ENCODE measurements at places on chromosomes 11 and 22.

DNA sequence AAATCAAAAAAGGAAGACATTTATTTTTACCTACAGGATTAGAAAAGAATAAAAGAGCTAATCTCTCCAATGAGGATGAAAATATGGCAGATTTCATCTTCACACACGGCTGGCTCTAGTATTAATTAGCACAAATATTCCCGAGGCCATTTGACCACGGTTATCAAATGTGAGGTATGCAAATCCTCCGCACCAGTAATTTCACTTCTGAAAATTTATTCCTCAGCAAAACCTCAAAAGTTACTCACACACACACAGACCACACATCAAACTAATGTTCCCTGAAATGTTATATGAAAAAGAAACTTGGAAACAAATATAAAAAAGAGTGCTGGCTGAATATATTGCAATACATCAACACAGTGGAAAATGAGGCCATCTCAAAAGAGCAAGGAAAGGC is 32.8 kb downstream of the CELSR1 start:
- no peak for DNase-seq

GRCh38 chr22:45424241-45424731 is 10.8 kb downstream of the RIBC2 start:
- no peak for DNase-seq

DNA sequence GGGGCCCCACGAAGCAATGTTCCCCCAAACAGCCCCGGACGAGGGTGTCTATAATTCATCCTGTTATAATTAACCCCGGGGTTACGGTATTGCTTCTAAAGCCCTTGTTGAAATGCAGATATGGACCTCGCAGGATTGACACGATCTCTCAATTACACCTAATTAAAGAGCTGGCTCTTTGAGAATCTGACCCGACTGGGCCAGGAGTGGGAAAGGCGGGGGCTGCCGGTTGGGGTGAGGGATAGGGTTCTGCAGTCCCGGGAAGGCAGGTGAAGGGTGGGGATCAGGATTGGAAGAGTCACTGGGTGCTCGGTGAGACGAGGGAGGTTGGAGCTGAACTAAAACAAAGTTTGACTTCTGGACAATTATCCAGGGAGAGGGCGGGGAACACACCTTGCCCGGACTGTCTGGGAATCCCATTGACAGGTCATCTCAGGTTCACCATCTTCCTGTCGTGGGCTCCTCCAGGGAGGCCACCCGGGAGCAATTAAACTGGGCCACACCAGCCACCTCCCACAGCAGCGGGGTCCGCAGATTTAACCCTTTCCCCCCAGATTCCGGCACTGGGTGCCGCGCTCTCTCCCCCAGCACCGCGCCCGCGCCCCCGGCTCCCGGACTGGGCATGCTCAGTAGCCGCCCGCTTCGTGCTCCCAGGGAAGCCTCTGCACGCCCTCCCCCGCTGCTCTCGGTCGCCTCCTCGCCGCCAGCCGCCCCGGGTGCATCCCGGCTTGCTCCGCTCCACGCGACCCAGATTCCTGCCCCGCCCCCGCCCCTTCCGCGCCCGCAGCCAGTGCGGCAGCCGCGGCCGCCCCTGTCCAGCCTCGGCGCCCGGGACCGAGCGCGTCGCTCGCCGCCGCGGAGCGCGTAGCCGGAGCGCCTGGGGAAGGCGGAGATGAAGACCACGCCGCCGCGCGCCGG is at the start of gene ELMOD1:
ELMOD1 (plus strand) TSS at position 688 of the 918 bp plus-strand sequence. CDS start 27,043 bp downstream, outside the sequence.
- peak; percentile 45 for DNase-seq

- no peak for DNase-seq
Observed at GRCh38 chr11:43447151-43447550, 88.4 kb downstream of the TTC17 start.

DNA sequence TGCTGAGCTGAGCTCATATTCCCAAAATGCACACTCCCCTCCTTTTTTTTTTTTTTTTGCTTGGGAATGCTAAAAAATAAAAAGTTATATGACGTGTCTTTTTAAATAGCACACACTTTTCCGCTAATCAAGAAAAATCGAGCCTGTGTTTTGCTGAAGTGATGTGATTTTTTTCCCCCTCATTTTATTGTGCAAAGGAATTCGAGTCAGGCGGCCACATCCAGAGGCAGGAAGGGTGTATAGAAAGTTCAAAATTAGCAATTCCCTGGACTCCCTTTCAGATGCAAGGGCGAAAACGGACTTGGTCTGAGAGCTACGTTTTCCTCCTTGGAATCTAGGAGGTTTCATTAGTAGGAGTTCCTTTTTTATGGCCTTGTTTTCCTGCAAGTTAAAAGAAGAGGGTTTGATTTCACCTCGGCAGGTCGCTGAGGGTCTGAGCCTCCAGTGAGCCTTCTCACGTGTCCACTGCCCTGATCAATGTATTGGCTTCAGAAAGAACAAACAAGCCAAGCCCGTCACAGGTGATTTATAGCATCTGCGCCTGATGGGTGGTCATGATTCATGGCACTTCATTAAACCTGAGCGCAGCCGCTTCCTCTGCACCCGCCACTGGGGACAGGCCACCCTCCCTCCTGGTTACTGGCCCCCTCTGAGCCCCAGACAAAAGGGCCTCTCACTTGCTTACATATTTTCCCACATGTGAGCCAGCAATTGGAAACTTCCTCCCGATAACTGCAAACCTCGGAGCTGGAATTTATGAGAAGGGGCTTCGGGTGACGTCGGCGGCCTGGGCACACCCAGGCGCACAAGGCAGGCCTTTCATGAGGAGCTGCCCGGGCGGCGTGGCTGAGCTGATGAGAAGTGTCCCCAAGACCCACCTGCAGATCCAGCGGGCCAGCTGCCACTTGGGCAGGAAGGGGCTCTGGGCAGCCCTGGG is 64.4 kb upstream of the LINC01488 start:
- peak; percentile 33 for DNase-seq

GRCh38 chr22:44412136-44412731 is 85.8 kb downstream of the RTL6 start:
- DNase-seq: no peak

DNA sequence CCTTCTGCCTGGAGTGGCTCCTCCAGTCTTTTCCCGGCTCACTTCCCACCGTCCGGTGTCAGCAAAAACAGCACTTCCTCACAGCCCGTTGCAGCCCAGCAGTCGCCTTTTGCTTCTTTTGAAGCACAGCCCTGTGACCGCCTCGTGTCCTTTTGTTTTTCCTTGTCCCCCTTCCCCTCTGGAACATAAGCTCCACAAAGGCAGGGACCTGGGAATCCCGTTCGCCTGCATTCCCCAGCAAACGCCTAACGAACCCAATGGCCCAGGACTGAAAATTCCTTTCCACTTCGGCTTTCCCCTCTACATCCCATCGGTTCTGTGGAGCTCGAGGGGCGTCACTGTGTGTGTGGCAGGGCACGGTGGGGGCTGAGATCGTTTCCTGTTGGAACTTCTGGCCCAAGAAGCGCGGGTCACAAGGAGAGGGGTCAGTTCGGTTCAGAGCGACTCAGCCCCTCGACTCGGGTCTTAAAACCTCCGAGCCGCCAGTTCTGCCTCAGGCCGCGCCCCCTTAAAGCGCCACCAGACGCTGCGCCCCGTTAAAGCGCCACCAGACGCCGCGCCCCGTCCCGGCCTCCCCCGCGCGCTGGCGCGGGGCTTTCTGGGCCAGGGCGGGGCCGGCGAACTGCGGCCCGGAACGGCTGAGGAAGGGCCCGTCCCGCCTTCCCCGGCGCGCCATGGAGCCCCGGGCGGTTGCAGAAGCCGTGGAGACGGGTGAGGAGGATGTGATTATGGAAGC is 841 bp downstream of the RIC8A start:
- peak; percentile 84 for DNase-seq

DNA sequence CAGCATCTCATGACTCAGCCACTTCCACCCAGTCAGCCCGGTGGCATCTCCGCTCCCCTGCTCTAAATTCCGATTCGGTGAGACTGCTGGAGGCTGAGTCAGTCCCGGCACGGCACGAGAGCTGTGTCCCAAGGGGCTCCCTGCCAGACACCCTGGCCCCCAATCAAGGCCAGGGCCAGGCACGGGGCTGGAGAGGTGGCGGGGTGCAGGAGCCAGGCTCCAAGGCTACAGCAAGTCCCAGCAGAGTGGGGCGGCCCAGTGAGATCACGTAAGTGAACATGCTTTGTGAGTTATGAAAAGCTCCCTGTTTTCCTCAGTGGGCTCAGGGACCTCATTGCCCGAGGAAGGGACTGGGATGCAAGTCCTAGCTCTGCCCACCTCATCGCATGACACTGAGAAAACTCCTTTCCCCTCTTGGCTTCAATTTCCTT is 3.0 kb downstream of the C11orf68 start:
- no peak for DNase-seq

- no peak for DNase-seq
Observed at GRCh38 chr11:117420598-117420997, 92.9 kb downstream of the CEP164 start.

- DNase-seq: peak; percentile 42
Observed at GRCh38 chr22:21947040-21948014, 5.3 kb downstream of the PPM1F start.

DNA sequence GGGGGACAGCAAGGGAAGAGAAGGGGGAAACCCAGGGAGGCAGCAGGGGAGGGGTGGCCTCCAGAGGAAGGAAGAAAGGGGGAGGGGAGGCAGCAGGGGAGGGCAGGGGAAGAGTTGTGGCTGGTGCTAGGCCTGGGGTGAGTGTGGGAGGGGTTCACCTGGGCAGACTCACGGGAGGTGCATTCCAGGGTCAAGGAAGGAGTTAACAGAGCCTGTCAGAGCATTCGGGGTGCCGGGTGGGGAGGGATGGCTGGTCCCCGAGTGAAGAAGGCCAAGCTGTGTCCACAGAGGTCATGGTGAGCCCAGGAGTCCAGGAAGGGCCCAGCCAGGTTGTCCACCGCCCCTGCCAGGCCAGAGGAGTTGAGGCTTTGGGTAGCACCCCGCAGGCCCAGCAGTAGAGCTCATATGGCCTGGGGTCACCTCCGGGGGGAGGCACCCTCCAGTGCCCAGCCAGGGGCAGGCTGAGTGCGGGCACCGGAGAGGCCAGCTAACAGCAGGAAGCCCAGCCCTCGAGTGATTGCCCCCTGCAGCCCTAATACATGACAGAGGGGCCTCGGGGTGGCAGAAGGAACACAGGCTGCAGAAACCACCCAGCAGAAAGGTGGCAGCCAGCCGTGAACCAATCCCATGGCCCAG is 31.1 kb upstream of the PPARA start:
- no peak for DNase-seq

DNA sequence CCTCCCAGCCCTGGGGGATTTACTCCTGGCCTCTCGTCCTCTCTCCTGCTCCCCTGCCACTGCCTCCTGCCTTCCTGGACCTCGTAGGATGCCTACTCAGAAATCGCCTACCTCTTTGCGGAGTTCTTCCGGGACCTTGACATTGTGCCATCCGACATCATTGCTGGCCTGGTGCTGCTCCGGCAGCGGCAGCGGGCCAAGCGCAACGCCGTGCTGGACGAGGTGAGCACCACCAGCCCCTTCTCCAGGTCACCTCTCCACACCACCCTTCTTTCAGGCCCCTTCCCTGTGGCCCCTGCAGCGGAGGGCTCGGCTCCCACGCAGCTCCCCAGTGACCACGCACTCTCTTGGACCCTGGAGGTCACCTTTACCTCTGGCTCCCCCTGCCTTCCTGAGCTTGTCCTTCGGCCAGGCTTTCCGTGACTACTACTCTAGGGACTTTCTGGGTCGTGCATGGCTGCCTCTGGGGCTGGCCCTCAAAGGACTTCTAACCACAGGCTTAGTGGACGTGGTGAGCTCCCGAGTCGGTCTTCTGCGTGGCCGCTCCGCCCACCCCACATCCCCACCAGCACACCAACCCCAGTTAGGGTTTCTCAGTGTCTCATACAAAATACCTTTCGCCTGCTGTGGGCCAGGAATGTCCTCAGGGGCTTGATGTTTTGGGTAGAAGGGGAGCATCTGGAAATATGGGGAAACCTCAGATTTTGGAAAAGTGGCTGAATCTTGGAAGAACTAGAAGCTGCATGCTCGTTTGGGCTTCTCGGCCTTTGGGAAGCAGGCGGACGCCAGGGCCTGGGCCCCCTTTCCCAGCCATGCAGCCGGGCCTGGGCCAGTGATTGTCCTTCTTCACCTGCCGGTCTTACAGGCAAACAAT is 24.1 kb upstream of the MYRF start:
- no peak for DNase-seq
